ENCODE measurements at places on chromosomes 1 and 21. TPM values are rescaled to one million over a fixed set of nuclear protein-coding genes. Genes with fewer than 3 reads are reported as not detected.

CR1 gene
- not detected for total RNA-seq

TNFAIP8L2 gene
- not detected for total RNA-seq

ST7L gene
- 27.4 TPM for total RNA-seq

MATN1 gene
- 0.20 TPM for total RNA-seq

S100A7A gene
- total RNA-seq: not detected

MMP23B gene
- 0.24 TPM for total RNA-seq

LCA5L gene
- total RNA-seq: 0.96 TPM

C1orf74 gene
- 4.0 TPM for total RNA-seq

PLA2G2D gene
- total RNA-seq: not detected

MYOC gene
- total RNA-seq: not detected

APOBEC4 gene
- not detected for total RNA-seq

TFF3 gene
- total RNA-seq: 2.6 TPM

CRP gene
- not detected for total RNA-seq

PAQR6 gene
- total RNA-seq: 0.12 TPM
